Type B pancreatic cell (in vitro differentiated cells): ENCODE measurements at places on chromosomes 16 and 17. TPM values are rescaled to one million over a fixed set of nuclear protein-coding genes. Genes with fewer than 3 reads are reported as not detected.
A peak's percentile ranks its signal among the peaks of the same experiment; 100 is the strongest.

Gene CRYM
- 3.7 and 9.4 TPM in 2 replicates for total RNA-seq

Gene PLA2G10
- total RNA-seq = 1.3 TPM in 1 of 2 replicates, not detected in the other

Gene SLC35G6
- total RNA-seq = not detected in 2 replicates

Gene ABI3
- 0.31 TPM in 1 of 2 replicates, not detected in the other for total RNA-seq

Gene TPSAB1
- not detected in 2 replicates for total RNA-seq

DNA sequence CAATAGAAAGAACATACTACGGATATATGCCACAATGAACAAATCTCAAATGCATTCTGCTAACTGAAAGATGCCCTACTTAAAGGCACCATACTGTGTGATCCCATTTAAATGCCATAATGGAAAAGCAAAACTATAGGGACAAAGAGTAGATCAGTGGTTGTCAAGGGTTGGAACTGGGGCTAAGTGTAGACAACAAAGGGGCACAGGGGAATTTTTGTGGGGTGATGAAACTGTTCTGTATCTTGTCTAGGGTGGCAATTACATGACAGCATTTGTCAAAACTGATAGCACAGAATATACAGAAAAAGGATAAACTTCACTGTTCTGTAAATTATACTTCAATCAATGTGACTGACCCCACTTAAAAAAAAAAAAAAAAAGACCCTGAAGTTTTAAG is 17.7 kb downstream of the GFOD2 start:
- no peak for DNase-seq

GRCh38 chr17:3966720-3967363 is 2.6 kb upstream of the ATP2A3 start:
- DNase-seq = no peak

- no peak for DNase-seq
Measured at GRCh38 chr17:74288785-74289184, 14.8 kb downstream of the DNAI2 start.

DNA sequence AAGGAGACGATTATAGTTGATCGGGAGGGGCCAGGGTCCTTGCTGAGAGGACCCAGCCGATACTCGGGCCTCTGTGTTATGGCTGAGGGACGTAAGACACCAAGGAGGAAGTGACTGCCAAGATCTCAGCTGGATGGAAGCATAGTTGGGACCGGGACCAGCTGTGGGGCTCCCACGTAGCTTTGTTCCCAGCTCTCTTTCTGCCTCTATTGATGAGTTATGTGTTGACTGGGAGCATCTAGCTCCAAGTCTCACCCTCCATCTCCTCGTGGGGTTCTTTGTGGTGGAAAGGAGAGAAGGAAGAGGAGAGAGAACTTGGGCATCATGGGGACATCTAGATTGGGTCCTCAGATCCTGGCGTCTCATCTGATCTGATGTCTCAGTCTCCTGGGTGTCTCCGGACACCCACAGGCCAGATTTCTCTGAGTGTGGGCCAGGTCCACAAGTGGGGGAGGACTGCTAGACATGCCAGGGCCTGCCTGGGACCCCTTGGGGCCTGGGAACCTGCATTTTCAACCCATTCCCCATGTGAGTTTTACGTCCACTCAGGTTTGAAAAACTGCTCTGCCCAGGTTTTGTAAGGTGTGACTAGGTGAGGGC is 1.0 kb downstream of the MGRN1 start:
- no peak for DNase-seq

DNA sequence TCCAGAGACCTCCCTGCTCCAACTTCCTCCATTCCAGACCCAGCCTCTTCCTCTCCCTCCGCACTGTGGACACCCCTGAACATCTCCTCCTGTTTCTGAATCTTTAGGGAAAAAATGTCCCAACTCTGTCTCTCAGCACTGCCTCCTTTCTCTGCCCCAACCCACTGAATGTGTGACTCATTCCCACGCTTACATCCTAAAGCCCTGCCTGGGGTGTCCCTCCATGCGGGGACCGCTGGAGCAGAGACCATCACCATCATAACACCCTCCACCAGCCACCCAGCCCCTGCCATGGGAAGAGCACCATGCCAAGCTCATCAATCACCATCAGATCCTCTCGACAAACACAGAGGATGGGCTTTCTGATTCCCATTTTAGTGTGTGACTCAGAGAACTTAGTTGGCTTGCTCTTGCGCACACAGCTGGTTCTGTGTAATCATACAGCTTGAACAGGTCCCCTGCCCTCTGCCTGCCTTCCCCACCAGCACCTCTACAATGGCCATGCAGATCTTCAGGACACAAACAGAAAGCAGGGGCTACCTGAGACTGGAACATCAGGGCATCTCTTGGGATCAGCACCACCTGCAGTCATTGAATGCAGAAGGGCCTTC is 10.7 kb downstream of the RPRML start:
- DNase-seq = no peak

DNA sequence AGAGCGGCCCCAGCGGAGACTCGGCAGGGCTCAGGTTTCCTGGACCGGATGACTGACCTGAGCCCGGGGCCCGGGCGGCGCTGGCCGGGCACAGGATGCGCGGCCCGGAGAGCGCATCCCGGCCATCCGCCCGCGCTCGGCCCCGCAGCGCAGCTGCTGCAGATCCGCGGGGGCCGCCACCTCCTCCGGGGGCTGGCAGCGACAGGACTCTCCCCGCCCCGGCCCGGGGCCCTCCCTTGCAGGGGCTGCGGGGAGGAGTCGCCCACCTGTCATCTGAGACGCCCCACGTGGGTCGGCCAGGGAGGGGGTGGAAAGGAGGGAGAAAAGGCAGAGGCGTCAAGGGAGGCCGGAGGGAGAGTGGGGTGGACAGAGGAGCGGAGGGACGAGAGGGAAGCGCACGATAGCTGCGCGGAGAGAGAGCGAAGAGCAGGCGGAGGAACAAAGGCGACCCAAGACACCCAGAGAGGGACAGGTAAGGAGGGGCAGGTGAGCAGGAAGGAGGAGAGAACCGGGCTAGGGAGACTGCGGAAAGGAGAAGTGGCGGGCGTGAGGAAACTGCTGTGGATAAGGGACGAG is 471 bp upstream of the PRKAR1A start:
- DNase-seq = peak; percentile 85

DNA sequence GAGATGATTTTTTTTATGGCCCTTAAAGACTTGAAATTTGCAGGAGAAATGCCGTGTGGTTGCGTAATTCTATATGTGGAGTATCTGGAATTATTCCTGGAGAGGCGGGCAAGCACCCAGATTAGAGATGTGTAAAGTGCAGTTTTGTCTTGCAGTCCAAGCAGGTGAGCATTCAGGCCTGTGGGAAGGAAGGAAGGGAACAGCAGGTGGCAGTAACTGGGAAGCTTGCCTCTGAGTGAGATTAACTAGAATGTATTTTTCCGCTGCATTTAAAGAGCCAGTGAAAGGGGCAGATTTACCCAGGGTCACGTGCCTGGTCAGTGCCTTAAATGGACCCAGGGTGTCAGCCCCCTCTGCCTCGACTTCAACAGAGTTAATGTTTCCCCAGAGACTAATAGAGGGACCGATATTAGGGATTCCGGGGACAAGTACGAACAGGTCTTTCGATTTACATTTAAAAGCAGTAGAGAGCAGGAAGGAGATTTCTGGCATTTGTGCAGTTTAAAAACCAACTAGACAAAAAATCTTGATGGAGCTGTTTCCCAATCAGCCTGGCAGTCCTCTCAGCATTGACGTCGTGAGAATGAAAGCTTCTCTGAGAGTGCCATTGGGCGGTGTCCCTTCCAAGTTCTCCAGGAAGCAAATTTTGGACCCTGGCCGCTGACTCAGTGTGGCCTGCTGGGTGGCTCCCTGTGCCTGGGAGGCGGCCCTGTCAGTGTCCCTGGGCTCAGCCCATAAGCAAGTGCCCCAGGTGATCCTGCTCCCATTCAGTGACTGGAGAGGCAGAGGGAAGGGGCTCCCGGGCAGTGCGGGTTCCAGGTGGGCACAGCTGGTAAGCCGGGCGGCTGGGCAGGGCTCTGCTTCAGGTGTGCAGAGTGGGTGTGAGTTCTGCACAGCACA is 38.2 kb downstream of the KSR1 start:
- DNase-seq = no peak

- no peak for DNase-seq
Measured at GRCh38 chr17:72699545-72699944, 392.9 kb downstream of the SLC39A11 start.

DNA sequence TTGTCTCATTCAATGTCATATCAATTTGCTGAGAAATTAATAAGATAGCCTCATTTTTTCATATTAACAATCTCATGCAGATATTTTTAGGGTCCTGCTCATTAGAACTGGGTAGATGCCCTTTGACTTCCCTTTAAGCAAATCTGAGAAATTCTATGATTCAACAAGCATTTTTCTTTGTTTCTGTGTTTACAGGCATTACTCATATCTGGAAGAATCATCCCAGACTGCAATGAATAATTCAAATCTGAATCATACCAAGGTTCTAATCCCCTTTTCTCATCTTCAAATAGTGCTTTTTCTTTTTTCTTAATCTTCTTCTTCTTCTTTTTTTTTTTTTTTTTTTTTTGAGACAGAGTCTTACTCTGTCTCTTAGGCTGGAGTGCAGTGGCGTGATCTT is 69.2 kb upstream of the KIFC3 start:
- no peak for DNase-seq

- DNase-seq = no peak
Measured at GRCh38 chr16:85902366-85903155, 3.6 kb downstream of the IRF8 start.

- no peak for DNase-seq
Measured at GRCh38 chr17:40841246-40841645, 18.8 kb upstream of the KRT10 start.
